COLO829 (cell line): ENCODE measurements at places on chromosomes 6 and 20.

GRCh38 chr20:23142162-23143050, 56.3 kb upstream of the CD93 start:
- no peak for DNase-seq

DNA sequence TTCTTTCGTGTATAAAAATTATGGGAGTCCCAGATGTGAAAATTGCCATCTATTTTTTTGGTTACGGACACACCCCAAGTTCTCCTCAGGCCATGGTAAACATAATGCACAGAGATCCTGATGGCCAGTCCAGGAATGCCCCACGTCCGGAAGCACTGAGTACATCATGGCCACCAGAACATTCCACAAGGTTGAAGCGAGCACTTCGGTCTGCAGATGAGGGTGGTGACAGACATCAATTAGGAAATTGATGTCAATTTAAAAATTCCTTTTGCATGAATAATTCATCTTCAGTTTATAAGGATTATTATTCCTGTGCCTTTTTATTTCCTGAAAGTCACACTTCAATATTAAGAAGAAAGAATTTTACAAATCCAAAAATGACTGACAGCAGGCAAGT, 13.2 kb upstream of the EXOC2 start:
- no peak for DNase-seq

DNA sequence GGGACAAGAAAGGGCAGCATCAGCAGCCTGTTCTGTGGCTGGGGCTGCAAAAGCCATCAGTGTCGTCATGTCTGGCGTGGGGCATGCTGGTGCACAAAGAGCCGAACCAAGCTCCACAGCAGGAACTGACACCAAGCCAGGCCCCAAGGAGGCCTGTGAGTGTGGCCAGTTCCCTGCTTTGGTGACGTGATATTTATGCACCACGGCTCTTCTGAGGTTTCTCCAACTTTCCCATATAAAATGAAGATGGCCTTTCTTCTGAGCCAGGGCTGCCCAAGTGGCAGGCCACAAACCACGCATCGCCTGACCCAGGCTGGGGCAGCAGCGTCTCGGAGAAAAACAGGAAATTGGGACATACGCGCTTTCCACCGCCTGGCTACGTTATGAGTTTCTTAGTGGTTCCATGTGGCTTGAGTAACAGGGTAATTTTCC, 109.9 kb downstream of the RIN2 start:
- DNase-seq: no peak

DNA sequence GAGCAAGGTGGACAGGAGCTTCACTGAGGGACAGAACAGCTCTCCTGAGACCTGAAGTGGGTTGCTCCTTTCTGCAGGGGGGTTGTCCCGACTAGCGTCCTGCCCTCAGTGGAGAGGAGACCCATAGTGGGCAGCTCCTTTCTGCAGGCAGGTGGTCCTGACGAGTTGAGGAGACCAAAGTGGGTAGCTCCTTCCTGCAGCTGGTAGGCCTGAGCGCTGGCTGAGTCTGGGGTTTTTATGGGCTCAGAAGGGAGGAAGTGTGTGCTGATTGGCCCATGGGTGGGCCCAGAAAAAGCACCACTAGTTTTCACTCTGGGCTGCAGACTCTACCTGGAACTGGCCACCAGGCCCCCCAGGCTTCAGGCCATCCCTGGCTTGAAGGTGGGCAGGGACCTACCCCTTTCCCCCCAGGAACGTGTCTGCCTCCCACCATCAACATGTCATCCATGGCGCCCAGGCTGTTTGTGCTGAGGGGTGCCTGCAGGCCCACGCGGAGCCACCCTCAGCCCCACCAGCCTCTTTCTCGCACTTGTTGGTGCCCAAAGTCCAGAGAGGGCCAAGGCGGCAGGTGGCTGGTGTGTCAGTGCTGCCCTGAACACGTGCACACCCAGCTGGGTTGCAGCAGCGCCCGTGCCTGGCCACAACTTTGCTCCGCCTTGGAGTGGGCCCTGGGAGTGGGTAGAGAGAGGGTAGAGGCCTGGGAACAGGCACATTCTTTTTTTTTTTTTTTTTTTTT, 1.6 kb upstream of the DEK start:
- no peak for DNase-seq

GRCh38 chr20:51747182-51747911, 20.8 kb downstream of the ATP9A start:
- no peak for DNase-seq

- DNase-seq: no peak
Measured at GRCh38 chr6:157586476-157587126, 205.6 kb downstream of the ZDHHC14 start.

- no peak for DNase-seq
Measured at GRCh38 chr6:33167374-33168283, 24.6 kb downstream of the COL11A2 start.

GRCh38 chr20:4942331-4942730, 59.0 kb downstream of the SLC23A2 start:
- no peak for DNase-seq

GRCh38 chr6:144264270-144265060, 20.7 kb upstream of the UTRN start:
- DNase-seq: peak; percentile 69

DNA sequence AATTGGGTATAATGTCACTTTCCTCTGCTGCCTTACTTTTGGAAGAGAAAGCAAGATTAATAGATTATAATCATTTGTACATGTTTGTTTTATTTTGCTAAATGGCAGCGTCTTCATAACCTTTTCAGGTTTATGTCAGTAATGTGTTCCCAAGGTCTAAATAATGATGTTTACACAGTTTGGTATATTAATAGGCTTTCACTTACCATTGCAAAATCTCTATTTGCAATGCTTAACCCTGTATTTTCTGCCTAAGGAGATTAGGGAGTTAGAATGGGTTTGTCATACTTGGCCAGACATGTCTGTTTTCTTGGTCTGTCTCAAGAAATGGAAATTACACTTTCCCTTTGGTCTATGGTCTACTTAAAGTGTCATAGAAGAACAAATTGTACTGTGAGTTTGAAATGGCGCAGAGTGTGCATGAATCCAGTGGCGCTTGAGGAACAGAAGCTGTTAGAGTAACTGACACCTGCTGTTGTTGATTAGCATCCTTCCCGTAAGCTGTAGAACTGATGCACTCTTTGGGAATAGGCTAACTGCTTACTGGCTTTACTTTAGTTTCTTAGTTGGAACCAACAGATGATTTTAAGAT, 261.1 kb downstream of the SAMD5 start:
- no peak for DNase-seq

DNA sequence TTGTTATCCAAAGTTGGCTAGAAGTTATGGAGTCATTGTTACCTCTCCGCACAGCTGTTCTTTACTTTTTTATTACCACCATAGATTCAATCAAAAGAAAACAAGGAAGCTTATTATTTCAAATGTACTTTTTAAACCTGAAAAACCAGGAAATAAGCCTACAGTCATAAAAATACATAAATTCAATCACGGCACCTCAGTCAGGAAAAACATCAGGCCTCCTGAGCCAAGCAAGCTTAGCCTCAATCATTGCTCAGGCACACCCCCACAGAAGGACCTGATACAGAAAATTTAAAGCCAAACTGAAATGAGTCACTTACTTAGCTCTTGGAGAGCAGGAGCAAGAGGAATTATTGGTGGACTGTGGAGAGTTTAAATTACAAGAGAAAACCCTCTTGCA, 44.3 kb downstream of the MARCKS start:
- DNase-seq: no peak

- no peak for DNase-seq
Measured at GRCh38 chr20:20223981-20224380, 143.9 kb upstream of the INSM1 start.

DNA sequence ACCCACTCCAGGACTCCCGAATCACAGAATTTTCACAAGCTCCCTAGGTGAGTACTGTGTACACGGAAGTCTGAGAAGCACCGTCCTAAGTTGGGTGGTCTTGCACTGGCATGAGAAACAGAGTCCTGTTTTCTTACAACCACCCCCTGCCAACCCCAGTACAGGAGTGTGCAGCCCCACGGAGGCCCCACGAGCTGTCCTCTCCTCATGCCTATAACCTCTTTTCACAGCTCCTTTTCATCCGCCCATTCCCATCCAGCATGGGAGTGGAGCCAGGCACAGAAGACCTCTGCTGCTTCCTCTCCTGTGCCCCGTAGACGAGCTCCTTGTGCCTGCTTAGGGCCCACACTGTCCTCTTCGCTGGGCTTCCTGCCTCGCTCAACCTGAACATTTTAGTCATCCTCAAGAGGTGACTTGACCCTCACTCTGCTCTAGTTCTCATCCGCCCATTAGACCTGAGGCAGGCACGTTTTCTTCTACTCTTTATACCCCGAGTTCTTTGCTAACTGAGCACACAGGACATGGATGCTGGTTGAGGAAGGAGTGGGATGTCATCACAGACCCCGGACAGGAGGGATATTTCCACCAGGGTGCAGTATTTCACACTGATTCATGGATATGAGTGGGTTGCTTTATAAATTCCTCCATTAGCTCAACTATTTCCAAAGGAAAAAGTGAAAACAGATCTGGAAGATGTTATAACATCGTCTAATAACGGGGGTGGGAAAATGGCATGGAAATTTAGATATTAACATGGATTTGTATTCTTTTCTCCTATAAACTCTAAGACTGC, 160.5 kb downstream of the TTLL2 start:
- DNase-seq: peak; percentile 51

GRCh38 chr20:26209171-26209941, 512.7 kb upstream of the ZNF337 start:
- DNase-seq: no peak

GRCh38 chr20:34921436-34921835, 34.2 kb downstream of the GSS start:
- no peak for DNase-seq

- DNase-seq: peak; percentile 26
Measured at GRCh38 chr20:49320460-49320859, 42.6 kb upstream of the ZNFX1 start.

- no peak for DNase-seq
Measured at GRCh38 chr6:150887978-150888563, 22.6 kb downstream of the MTHFD1L start.

- no peak for DNase-seq
Measured at GRCh38 chr6:115984809-115985208, 75.9 kb downstream of the FRK start.

- DNase-seq: no peak
Measured at GRCh38 chr20:62370115-62370806, 3.1 kb upstream of the LAMA5 start.

- peak; percentile 67 for DNase-seq
Measured at GRCh38 chr20:61753316-61753942, 312.3 kb downstream of the TAF4 start.

DNA sequence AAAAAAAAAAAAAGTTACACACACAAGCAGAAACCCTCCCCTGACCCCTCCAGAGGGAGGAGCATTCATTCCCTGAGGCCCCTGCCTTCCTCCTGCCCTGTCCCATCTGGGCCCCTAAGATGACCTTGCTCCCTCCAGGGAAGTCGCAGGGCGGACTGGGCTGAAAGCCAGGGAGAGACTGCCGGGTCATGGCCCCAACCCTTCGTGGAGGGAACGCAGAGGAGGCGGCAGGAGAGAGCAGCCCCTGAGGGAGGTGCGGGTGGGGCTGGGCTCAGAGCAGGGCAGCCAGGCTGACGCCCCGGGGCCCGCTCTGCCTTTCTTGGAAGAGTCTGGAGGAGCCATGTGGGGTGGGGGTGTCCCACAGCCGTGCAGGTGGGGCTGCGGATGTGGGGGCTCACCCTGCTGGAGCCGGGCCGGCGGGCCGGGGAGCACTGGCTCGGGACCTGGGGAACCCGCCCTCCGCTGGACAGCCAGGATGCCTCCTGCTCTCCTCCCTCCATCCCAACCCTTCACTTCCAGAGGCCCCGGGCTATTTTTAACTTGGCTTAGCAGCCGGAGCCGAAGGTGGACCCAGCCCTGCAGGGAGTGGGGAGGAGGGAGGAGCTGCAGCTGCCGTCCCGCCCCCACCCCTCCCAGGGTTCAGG, 15.0 kb upstream of the ABHD16B start:
- no peak for DNase-seq

- DNase-seq: no peak
Measured at GRCh38 chr6:6256259-6256658, 64.2 kb downstream of the F13A1 start.

- no peak for DNase-seq
Measured at GRCh38 chr6:10587656-10588406, 66.7 kb downstream of the GCNT2 start.

GRCh38 chr6:134345789-134346188, 27.9 kb upstream of the SGK1 start:
- DNase-seq: no peak

DNA sequence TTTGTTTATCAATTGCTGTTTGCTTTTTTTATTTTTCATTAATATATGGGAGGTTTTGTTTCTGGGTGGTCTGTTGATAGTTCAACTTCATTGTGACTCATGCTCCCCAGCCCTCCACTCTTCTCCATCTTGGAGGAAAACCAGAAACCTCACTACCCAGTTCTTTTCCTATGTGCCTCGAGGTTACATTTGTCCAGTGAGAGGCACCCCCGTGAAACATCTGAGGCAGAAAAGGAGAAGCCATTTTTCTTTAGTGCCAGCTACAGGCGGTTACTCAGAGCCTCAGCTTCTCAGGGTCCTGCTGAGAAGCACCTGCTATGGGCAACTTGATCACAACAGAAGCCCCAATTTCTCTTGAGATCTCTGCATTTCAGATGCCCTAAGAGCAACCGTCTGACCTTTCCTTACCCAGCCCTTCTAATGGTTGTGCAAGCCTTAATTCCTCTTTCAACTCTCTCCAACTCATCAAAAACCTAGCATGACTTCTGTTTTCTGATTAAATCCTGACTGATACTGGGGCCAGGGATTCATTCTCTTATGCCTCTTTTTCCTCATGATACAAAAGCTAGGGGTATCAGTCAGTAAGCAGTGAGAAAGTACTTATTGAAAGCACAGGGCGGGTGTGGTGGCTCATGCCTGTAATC, 144.6 kb downstream of the ELOVL4 start:
- DNase-seq: no peak

- DNase-seq: no peak
Measured at GRCh38 chr6:2748183-2748582, 2.5 kb downstream of the MYLK4 start.

DNA sequence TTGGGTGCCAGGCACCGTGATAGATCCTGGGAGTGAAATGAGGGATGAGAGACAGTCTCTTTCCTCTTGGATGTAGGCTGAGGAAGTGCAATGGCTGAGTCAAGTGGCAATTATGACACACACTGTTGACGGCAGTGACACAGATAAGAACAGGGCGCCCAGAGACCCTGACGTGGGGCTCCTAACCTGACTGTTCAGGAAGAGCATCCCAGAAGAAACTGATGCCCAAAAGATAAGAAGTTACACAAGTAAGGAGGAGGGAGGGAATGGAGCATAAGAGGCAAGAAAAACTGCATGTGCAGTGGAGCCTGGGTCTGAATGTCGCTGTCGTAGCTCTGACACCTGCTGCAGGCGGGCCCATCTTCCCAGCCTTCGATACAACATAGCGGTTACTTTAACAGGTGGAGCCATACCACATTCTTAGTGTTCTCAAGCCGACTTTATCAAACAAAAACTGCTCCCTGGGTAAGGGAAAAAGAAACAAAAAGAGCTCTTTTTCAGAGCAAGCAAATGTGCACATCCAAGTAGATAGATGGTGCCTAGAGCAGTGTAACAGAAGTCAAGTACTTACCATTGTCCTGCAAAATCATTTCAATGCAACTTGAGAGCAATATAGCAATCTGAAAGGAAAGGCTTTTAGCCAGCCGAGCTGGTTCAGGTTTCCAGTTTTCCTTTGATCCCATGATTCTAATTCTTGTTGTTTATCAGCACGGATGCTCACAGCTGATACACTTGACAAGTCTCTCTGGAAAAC, 463.9 kb upstream of the JARID2 start:
- DNase-seq: no peak

GRCh38 chr20:49283176-49283702, 5.4 kb upstream of the ZNFX1 start:
- DNase-seq: no peak
